Ascending aorta (tissue), 2 donors: ENCODE measurements at places on chromosomes 7 and 10.

GRCh38 chr10:60937022-60937421 is 7.0 kb downstream of the RHOBTB1 start:
- H3K4me1 ChIP-seq: peaks cover 22% of the 10 kb centered on the region
- H3K27ac ChIP-seq: peak overlapping the region; percentile 100
- no peaks in the 10 kb centered on the region for H3K36me3 ChIP-seq
- no peak for DNase-seq

GRCh38 chr10:112115781-112116385 is 67.7 kb downstream of the GPAM start:
- no peak overlapping the region for H3K27ac ChIP-seq
- no peak overlapping the region for H3K4me3 ChIP-seq
- DNase-seq: no peak
- no peaks in the 10 kb centered on the region for H3K4me1 ChIP-seq

DNA sequence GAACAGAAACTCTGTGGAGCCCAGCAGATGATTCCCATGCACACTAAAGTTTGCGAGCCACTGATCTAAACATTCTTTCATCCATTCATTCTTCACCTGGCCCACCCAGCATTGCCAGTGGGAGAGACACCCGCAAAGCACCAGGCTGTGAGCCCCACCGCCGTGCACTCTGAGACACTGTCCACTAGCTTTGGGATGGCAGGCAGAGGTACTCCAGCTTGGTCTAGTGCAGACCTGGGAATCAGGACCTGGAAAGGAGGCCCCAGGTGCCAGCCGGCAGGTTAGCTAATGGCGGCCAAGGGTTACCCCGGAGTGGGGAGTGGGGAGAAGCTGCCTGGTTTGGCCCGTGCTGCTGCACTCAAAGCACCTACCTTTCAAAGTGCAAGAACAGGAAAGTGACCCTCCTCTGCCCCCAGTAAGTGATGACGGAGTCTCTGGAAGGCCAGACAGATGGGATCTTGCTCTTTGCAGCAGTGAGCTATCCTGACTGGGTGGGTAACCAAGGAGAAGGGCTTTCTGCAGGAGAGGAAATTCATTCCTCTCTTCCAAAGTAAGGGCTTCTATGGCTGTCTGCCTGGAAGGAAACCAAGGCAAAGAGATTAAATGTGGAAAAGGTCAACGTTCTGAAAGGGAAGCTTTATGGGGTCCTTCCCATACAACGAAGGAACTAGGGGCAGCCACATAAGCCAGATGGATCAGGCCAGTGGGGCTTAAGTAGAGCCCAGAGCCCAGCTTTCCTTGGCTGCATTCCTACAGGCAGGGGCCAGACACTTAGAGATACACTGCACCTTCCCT is 74.2 kb upstream of the LRRC4 start:
- H3K27ac ChIP-seq: no peak overlapping the region
- no peaks in the 10 kb centered on the region for H3K36me3 ChIP-seq
- H3K4me1 ChIP-seq: peaks cover 2% of the 10 kb centered on the region
- no peak overlapping the region for H3K4me3 ChIP-seq
- no peaks in the 10 kb centered on the region for H3K27me3 ChIP-seq
- no peak for DNase-seq

DNA sequence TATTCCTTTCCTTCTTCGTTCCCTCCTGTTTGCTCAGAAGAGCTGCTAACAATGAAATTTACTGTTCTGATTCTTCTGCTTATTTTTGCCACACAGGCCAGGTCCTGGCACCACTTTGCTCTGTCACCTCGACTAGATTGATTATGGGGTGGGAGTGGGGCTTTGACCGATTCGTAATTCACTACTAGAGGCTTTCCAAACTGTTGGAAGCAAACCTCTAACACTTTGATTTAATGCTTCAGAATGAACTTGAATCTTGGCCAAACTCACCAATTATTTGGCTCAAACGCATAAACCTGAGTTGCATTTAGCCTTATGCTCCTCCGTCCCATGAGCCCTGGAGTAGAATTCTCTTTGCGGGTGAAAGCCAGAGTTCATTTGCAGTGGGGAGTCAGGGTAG is 476.2 kb upstream of the FZD8 start:
- H3K4me3 ChIP-seq: no peak overlapping the region
- no peaks in the 10 kb centered on the region for H3K27me3 ChIP-seq
- no peaks in the 10 kb centered on the region for H3K36me3 ChIP-seq
- no peak overlapping the region for H3K27ac ChIP-seq
- no peak for DNase-seq

- H3K27me3 ChIP-seq: no peaks in the 10 kb centered on the region
- no peaks in the 10 kb centered on the region for H3K4me1 ChIP-seq
- no peak overlapping the region for H3K4me3 ChIP-seq
- no peaks in the 10 kb centered on the region for H3K36me3 ChIP-seq
- no peak overlapping the region for H3K27ac ChIP-seq
- DNase-seq: no peak
These were observed 606.3 kb upstream of the FZD8 start for GRCh38 chr10:36248304-36248981.

DNA sequence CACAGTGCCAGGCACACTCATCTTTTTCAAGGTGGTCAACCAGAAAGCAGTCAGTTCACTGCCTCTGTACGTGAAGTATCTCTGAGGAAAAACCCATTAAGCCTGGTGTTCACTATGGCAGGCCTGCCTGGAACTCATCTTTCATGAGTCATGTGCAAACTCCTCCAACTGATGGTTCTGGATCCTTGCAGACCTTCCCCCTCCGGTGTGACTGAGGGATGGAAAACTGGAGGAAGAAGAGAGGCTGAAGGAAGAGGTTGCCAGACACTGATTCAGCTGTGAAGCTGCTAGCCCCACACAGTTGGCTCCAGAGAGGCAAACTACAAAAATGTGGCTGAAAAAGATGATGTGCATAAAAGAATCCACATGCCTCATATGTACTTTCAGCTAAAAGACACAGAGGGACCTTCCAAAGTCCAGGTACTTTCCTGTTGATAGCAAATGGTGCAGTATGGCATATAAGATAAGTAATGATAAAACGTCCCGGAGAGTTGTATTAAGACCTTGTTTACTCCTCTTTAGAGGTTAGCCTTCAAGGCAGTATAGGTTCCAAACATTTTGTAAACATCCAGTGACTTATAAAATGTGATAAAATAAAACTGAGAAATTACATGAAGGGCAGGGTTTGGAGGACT is 2.7 kb downstream of the CYP3A5 start:
- H3K36me3 ChIP-seq: no peaks in the 10 kb centered on the region
- no peak for DNase-seq
- no peak overlapping the region for H3K4me3 ChIP-seq
- H3K27me3 ChIP-seq: no peaks in the 10 kb centered on the region

- no peaks in the 10 kb centered on the region for H3K4me1 ChIP-seq
- no peak for DNase-seq
- H3K27ac ChIP-seq: no peak overlapping the region
- no peak overlapping the region for H3K4me3 ChIP-seq
- H3K36me3 ChIP-seq: no peaks in the 10 kb centered on the region
These were observed 214.9 kb upstream of the TCF7L2 start for GRCh38 chr10:112735041-112735695.

DNA sequence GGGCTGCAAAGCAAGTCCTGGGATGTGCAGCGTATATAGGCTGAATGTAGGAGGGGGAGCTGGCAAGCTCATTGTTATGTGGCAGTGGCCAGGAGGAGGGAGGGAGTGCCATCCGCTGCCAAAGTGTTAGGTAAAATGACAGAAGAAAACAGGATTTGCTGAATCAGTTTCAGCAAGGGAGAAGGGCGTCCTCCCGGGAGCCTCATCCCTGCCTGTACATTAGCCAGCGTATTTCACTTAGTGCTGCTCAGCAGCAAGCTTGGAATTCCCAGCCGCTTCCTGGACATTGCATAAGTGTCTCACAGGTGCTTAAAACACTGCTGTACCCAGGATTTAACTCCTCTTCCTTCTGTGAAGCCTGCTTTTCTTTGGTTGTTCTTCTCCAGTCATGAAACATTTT is 2.5 kb downstream of the NIPSNAP2 start:
- peaks cover 4% of the 10 kb centered on the region for H3K36me3 ChIP-seq
- no peak overlapping the region for H3K27ac ChIP-seq
- H3K4me1 ChIP-seq: peaks cover 13% of the 10 kb centered on the region
- H3K27me3 ChIP-seq: no peaks in the 10 kb centered on the region
- no peak overlapping the region for H3K4me3 ChIP-seq
- DNase-seq: no peak

GRCh38 chr10:103766751-103767505 is 88.4 kb downstream of the SH3PXD2A start:
- no peaks in the 10 kb centered on the region for H3K36me3 ChIP-seq
- H3K4me1 ChIP-seq: peaks cover 10% of the 10 kb centered on the region
- no peak overlapping the region for H3K4me3 ChIP-seq
- H3K27ac ChIP-seq: no peak overlapping the region

DNA sequence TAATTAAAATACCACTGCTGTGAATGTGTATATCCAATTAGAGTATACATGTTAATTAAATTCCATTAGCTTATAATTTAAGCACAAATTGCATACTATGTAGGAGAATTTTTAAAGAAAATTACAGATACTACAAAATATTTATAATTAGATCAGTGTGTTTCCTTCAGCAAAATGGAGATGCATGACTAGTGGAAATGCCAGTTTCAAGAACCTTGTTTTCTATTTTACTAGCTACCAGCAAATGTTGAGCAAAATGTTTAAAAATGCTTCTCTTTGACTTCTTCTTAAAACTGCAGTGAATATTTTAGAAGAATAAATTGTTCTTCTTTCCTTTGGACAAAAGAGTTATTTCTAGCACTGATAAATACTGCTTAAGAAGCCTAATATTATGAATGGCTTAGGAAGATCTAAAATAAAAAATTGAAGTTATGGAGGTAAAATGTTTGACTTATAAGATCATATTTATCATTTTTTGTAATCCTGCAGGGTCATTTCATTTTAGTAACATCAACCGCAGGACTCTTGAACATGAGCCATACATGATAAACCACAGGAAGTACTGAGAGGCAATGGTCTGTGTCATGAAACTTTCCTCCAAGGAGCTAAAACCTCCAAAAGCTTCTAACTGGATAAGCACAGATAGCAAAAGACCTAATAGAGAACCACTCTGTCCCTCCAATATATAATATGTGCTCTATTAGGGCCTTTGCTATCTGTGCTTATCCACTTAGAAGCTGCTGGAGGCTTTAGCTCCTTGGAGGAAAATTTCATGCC is 1066.0 kb upstream of the CELF2 start:
- no peaks in the 10 kb centered on the region for H3K27me3 ChIP-seq
- H3K36me3 ChIP-seq: no peaks in the 10 kb centered on the region
- DNase-seq: no peak
- no peaks in the 10 kb centered on the region for H3K4me1 ChIP-seq
- no peak overlapping the region for H3K27ac ChIP-seq
- no peak overlapping the region for H3K4me3 ChIP-seq

GRCh38 chr10:132551093-132551807 is 13.7 kb downstream of the INPP5A start:
- no peaks in the 10 kb centered on the region for H3K36me3 ChIP-seq
- no peaks in the 10 kb centered on the region for H3K27me3 ChIP-seq
- no peak overlapping the region for H3K4me3 ChIP-seq
- H3K27ac ChIP-seq: no peak overlapping the region
- peaks cover 6% of the 10 kb centered on the region for H3K4me1 ChIP-seq
- DNase-seq: no peak

DNA sequence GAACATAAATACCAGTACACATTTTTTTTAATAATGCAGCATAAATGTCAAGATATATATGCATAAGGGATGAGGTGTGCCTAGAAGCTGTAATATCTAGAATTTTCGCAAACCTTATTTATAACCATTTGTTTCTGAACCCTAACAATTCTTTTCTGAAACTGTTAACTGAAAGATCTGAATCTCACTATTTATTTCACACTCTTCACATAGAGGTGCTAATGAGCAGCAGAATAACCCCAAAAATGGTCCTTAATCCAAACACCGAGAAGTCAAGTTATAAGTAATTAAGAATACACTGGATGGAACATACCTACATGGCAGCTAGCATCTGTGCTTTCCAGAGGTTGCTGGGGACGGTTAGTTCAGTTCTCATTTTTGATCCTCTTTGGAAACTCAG is 742.0 kb downstream of the AUTS2 start:
- no peak overlapping the region for H3K4me3 ChIP-seq
- H3K27me3 ChIP-seq: no peaks in the 10 kb centered on the region
- H3K4me1 ChIP-seq: no peaks in the 10 kb centered on the region
- no peak for DNase-seq

DNA sequence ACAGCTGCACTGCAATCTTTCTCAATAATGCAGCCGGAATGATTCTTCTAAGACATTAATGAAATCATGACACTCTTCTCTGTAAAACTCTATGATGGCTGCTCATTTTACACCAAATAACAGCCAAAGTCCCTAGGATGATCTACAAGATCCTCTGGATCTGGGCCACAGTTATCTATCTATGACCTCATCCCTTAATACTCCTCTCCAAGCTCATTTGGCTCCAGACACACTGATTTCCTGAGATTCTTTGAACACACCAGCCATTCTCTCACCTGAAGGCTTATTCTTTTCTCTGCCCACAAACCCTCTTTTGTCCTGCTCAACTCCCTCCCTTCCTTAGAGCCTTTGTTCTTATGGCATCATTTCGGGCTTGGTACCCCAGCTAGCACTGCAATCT is 577.4 kb upstream of the ANKRD30A start:
- no peak overlapping the region for H3K27ac ChIP-seq
- H3K36me3 ChIP-seq: no peaks in the 10 kb centered on the region
- H3K4me1 ChIP-seq: no peaks in the 10 kb centered on the region
- no peak for DNase-seq
- no peak overlapping the region for H3K4me3 ChIP-seq

DNA sequence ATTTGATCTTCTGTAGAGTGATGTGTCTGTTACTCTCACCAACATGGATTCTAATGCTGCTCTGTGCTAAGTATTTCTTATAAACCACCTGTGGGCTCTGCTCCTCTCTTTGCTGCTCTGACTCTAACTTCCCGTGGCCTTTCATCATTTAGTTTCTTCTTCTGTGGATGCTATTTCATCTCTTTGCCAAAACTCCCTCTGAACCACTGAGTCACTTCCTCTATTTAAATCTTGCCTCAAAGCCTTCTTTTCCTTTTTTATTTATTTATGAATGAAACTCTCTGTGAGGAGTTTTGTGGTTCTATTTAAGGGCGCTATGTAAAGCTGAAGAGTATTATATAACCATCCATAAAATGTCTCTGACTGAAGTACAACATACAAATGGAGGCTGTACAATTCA is 538.5 kb downstream of the SUGCT start:
- no peaks in the 10 kb centered on the region for H3K4me1 ChIP-seq
- H3K36me3 ChIP-seq: no peaks in the 10 kb centered on the region
- no peaks in the 10 kb centered on the region for H3K27me3 ChIP-seq
- H3K4me3 ChIP-seq: no peak overlapping the region

DNA sequence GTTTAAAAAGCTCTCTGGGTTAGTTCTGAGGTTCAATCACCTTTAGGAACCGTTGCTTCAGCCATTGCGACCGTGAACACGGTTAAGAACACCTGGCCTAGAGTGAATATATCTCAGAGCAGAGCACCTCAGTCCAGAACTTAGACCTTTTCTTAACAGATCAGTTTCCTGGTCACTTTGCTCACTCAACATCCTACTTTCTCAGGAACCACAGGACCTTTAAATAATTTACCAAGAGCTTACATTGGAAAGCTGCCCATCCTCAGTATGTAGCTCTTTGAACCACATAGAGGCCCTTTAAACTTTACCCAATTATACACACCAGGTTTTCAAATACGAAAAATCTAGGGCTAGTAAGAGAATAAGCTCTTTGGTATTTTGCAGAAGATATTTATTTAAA is 153.2 kb downstream of the NRBF2 start:
- H3K4me3 ChIP-seq: no peak overlapping the region
- H3K36me3 ChIP-seq: no peaks in the 10 kb centered on the region
- H3K4me1 ChIP-seq: peaks cover 3% of the 10 kb centered on the region
- DNase-seq: no peak
